ENCODE measurements at places on chromosomes 7 and 10.

DNA sequence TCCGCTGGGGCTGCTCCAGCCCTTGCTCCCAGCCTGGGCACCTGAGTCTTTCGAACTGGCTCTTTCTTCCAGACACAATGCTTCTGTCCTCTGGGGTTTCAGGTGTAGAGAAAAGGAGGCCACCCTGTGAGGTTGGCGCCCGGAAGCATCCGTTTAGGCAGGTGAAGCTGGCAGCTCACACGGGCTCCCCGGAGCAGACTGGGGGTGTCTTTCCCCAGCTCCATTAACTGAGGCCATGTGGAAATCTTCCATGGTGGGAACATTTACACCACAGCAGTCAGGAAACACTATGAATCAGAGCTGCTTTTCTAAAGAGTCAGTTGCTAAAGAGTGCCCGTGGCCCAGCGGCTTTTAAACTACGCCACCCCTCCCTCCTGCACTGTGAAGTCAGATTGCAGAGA, 29.2 kb downstream of the PRKAG2 start:
- no peak for DNase-seq

DNA sequence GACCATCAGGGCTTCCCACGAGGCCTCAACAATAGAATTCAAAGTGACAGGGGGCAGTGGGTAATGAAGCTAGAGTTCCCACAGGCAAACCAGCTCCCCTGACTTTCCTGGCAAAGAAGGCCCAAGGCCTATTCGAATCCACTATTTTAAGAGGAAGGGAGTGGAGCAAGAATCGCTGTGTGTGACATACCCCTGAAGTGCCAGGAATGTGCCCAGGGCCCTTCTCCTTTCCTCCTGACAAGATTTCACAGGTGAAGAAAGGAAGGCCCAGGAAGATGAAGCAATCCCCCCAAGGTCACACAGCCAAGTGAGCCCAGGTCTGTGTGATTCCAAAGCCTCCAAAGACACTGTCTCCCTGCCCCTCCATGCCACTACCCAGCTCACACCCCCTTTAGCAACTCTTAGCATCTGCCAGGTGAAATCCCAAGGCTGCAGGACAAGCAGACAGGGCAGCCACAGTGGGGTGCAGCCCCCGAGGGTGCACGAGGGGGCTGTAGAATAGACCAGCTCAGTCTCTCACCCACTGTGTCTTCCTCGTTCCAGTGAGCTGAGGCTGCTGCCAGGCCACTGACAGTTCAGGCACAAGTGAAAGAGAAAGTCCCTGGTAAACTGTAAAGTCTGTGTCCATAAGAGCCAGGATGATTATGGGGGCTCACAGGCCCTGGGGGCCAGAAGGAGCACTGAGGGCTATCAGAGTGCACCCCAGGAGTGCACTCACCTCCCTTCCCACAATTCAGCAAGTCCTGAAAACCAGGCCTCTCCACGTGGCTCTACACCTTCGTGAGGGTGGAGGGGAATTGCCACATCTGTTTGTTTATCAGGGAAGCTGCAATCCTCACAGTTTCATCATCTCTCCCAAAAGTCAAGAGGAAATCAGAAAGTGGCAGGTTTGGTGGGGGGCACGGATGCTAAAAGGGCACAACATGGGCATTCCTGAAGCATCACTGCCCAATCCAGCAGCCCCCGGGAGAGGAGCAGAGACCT, 70.8 kb upstream of the ZMIZ1 start:
- no peak for DNase-seq

GRCh38 chr10:60967854-60968484, 24.0 kb upstream of the RHOBTB1 start:
- DNase-seq, result no peak

DNA sequence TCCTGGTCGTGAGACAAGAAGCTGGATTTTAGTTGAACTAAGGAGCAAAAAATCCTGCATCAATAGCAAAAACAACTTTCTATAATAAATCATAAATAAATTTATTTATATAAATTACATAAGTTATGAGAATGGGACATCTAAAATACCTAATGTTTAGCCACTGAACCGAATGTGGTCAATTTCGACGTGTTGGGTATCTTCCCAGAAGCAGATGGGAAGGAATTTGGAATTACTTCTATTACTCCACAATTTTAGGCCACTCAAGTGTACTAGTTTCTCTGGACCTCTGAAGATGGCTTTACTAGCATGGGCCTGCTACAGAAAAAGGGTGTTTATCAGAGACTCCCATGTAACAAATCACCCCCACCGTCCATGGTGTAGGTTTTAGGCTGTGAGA, 172.0 kb downstream of the PRPF18 start:
- DNase-seq, result no peak

GRCh38 chr7:47071866-47072265, 510.0 kb downstream of the TNS3 start:
- no peak for DNase-seq

GRCh38 chr7:2273866-2274265, 31.8 kb downstream of the NUDT1 start:
- no peak for DNase-seq

Data from ascending aorta (tissue), 2 donors.